Fibroblast of lung (primary cell): ENCODE measurements at places on chromosomes 2 and 18.
A peak's percentile ranks its signal among the peaks of the same experiment; 100 is the strongest.

DNA sequence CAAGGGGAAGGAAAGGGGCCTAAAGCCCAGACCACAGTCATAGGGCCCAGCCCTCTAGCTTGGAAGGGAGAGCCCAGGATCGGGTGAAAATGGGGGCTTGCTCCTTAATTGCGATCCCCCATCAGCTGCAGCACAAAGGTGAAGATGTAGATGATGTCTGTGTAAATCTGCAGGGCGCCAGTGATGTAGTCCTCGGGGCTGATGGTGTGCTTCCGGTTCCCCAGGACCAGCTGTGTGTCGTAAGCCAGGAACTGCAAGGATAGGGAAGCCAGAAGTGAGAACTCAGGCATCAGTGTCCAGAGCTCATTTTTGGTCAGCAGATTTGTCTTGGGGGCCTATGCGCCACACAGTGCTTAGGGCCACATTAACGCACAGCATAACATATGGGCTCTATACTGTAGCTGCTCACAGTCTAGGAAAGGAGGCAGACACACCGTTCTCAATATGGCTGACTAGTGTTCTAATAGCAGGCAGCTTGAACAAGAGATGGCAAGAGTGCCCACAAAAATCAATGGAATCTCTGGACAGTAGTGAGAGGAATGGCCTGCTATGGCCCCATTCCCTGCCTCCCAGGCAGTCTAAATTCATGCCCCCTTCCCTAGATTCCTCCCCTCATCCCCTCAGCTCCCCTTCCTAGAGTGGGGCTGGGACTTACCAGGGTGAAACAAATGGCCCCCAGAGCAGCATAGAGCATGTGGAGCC lies 5.2 kb downstream of the PNKD start:
- DNase-seq, result no peak

- DNase-seq, result no peak
Measured at GRCh38 chr18:49073437-49073836, 122.7 kb upstream of the SMAD7 start.

DNA sequence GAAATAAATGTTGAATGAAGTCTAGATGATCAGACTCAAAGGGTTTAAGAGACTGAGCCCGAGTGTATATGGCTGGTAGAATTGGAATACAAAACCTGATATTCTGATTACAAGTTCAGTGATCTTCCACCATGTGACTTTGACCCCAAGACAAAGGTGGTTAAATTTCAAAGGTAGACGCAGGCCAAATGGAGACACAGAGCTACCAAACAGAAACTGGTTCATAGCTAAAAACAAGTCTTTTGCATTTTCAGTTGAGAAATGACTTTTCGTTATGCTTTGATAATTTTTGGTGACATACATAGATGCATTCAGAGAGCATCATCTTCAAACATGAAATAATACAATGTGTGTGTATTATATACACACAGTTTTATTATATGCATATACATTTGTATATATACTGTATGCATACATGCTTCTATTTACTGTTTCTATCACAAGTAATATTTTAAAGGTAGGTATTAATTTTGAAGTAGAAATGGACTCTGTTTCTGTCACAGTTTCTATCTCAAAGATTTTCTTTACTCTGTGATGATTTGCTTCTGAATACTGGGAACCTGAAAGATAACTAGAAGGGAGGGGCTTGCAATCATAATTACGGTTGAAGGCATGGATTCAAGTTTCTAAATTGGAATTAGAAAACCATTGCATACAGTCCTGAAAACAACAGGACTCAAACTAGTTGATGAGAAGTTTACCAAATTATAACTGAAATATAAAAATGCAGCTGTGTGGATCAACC lies 142.3 kb downstream of the ABCA12 start:
- DNase-seq, result no peak

DNA sequence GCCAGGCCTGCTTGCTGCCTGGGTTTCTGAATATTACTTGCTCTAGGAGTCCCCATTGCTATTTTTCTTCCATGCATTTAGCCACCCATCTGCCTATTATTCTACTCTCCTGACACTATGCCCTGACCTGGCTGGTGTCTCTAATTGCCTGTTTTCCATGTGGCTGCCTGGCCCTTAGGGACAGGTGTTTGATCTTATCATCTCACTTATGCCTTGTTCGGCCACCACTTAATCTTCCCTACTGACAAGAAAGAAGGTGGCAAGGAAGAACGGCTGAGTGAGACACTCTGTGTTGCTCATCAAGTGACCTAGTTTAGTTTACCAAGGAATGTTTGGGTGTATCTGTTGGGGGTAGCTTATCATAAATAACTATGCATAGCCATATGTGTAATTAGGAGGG lies 50.4 kb upstream of the RAPH1 start:
- no peak for DNase-seq

DNA sequence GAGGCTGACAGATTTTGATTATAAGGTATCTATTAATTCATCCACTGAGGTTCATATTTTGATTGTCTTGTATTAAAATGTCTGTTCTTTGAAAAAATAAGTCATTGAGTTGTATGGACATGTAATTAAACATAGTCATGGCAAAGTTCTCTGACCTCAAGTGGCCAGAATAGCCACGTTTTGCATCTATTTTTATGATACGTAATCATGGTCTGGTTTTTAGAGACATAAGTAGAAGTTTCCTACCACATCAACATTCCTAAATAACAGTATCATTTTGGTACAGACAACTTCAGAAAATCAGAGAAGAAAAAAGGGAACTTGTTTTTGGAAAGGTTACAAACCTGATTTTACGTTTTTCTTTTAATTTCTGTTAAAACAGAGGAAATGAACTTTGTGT lies 47.6 kb downstream of the COL5A2 start:
- no peak for DNase-seq

- peak; percentile 70 for DNase-seq
Measured at GRCh38 chr2:239316562-239317465, 84.0 kb downstream of the HDAC4 start.
